ENCODE measurements at places on chromosomes 1 and 21.

DNA sequence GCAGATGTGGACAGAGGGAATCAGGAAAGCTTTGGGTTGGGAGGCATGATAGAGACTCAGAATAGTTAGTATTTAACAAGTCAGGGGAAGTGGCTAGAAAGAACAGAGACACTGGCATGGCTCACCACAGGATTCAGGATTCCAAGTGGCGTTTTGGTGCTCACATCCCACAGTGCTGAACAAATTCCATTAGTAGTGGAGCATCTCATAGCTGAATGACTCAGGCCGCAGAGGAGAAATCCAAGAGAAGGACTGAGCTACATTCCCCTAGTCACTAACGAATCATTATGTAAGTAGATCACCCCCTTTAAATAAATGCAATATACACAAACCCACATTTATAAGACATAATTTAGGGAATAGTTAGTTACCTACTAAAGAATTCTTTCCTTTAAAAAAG is 5.0 kb upstream of the KCNJ9 start:
- H3K36me3 ChIP-seq, result no peaks in the 10 kb centered on the region
- no peak overlapping the region for H3K4me3 ChIP-seq
- no peak for DNase-seq
- peaks cover 90% of the 10 kb centered on the region for H3K27me3 ChIP-seq

- no peak overlapping the region for H3K4me3 ChIP-seq
- no peak for DNase-seq
- H3K4me1 ChIP-seq, result peaks cover 9% of the 10 kb centered on the region
- no peak overlapping the region for H3K27ac ChIP-seq
Measured at GRCh38 chr1:31423418-31423947, 10.5 kb downstream of the SERINC2 start.

DNA sequence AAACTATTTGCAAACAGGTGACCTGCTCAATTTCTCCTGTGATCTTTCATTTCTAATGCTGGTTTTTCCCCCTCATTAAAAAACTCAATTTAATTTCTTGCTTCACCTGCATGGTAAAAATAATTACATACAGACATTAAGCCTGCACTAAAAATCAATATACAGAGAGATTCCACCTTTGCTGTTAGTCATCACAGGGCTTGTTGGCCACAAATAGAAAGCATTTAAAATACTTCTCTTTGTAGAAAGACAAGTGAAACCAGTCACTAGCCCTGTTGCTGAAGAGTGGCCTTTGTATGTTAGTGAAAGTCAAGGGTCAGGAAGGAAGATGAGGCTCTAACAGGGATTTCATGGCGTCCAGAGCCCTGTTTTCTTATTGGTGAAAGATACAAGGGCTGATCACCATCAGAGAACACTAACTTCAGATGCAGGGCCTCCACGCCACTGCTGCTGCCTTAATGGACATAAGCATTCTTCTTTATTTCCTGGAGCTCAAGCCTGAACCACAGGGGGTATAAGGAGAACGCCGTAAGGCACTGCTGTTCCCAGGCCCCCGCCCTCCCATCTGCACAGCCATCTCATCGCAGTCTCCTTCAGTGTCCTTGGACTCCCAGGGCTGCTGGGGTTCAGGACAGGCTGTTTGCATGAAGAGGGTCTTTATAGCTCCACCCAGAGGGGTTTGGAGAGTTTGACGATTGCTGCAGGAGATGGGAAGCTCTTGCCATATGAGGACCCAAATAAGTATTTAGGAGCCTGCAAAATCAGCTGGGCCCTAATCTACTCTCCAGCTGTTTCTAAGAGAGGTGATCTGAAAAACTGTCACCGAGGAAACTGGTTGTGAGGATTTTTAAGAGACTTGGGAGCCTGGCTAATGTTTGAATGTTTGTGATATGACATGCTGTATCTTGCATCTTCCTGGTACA is 117.3 kb upstream of the IRF2BP2 start:
- H3K4me3 ChIP-seq, result peak overlapping the region; percentile 67
- peak overlapping the region; percentile 99 for H3K27ac ChIP-seq
- DNase-seq, result no peak
- H3K36me3 ChIP-seq, result no peaks in the 10 kb centered on the region
- H3K4me1 ChIP-seq, result peaks cover 80% of the 10 kb centered on the region

DNA sequence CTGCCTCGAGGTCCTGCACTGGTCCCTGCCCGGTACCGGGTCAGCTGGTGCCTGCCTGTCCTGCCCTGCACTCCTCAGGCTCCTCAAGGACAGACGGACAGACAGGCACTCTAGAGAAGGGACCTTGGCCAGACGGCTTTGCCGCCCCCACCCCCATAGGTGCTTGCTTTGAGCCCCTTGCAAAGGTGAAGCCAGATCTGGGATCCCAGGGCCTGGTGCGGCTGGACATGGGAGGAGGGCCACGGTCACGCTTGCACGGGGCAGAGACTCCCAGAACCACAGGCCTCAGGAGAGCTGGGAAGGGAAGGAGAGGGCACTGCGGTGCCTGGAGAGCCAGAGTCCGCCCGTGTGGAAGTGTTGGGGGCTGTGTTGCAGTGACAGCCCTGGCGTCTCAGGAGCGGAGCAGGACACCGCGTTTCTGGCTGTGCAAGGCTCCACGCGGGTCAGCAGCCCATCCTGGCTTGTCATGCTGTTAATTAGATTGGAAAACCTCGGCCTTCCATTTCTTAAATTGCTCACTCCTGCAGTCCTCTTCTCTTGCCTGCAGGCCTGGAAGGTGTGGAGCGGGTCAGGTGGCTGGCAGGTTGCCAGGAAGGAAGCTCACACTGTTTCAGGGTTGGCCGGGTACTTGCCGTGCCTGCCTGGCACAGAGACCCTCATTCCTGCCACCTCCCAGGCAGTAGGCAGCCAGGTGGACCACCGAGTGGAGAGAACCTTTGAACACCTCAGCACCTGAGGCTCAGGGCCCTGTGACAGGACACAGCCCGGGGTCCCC is 16.3 kb downstream of the COL18A1 start:
- H3K4me1 ChIP-seq, result peaks cover 38% of the 10 kb centered on the region
- H3K27me3 ChIP-seq, result no peaks in the 10 kb centered on the region
- H3K36me3 ChIP-seq, result no peaks in the 10 kb centered on the region
- peak overlapping the region; percentile 54 for H3K27ac ChIP-seq
- H3K4me3 ChIP-seq, result no peak overlapping the region

DNA sequence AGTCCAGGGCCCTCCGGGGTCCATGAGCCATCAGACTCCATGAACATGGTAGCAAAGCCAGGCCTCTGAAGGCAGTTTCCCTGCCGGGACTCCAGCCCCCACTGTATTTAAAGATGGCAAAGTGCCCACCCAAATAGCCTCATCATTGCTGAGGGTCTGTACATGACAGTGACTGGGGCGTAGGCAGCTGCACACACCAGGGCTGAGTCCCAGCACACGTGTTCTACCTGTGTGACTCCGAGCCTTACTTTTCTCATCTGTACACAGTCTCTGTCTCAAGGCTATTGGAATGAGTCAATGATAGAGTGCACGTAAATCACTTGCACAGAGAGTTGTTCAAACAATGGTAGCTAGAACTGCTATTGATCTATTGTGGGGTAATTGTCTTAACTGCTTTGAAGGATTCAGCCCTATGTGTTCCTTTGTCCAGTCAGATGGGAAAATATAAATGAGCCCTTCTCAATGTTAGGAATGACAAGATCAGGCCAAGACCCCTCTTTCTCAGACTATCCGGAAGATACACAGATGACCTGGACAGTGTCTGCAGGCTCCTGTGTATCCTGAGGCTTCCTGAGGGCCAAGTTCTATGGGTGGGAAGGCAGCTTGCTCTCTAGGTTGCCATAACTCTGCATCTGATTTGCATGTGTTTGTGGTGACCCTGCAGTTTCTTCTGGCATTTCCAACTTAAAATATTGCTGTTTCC is 48.9 kb downstream of the RASSF5 start:
- H3K27me3 ChIP-seq, result peaks cover 49% of the 10 kb centered on the region
- H3K27ac ChIP-seq, result peak overlapping the region; percentile 3
- no peak for DNase-seq
- no peaks in the 10 kb centered on the region for H3K36me3 ChIP-seq
- peak overlapping the region; percentile 73 for H3K4me3 ChIP-seq

DNA sequence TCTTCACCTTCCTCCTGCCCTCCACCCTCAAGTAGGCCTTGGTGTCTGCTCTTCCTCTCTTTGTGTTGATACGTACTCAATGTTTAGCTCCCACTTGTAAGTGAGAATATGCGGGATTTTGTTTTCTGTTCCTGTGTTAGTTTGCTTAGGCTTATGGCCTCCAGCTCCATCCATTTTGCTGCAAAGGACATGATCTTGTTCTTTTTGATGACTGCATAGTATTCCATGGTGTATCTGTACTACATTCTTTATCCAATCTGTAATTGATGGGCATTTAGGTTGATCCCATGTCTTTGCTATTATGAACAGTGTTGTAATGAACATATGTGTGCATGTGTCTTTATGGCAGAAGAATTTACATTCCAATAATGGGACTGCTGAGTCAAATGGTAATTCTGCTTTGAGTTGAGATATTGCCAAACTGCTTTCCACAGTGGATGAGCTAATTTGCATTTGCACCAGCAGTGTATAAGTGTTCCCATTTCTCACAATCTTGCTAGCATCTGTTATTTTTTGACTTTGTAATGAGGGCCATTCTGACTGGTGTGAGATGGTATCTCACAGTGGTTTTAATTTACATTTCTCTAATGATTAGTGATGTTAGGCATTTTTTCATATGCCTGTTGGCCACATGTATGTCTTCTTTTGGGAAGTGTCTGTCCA is 272.7 kb downstream of the SDCCAG8 start:
- DNase-seq, result no peak
- H3K27me3 ChIP-seq, result no peaks in the 10 kb centered on the region
- no peaks in the 10 kb centered on the region for H3K4me1 ChIP-seq
- no peak overlapping the region for H3K4me3 ChIP-seq

DNA sequence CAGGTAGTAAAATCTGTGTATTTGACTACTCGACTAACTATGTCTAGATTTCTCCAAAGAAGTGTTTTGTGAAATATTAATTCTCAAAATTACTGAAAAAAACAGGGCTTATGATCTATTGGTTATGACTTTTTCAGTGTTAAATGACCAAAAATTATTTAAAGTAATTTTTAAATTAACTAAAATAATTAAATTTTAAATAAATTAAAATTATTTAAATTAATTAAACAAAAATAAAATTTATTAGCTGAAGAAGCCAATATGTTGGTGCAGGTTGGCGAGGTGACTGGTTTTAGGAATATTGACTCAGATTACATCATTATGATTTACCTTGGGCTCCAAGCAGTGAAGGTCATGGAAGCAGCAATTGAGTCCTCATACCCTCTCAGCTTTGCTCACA is 483.2 kb downstream of the PTPRC start:
- H3K4me3 ChIP-seq, result no peak overlapping the region
- H3K4me1 ChIP-seq, result no peaks in the 10 kb centered on the region
- H3K27ac ChIP-seq, result no peak overlapping the region
- no peak for DNase-seq

GRCh38 chr1:156228501-156228900 is 13.5 kb upstream of the BGLAP start:
- H3K27ac ChIP-seq, result no peak overlapping the region
- peaks cover 15% of the 10 kb centered on the region for H3K36me3 ChIP-seq
- H3K27me3 ChIP-seq, result no peaks in the 10 kb centered on the region
- H3K4me3 ChIP-seq, result no peak overlapping the region

GRCh38 chr1:86773341-86774288 is 69.2 kb downstream of the SH3GLB1 start:
- peak overlapping the region; percentile 33 for H3K27ac ChIP-seq
- H3K36me3 ChIP-seq, result no peaks in the 10 kb centered on the region
- no peak for DNase-seq

All from type B pancreatic cell (in vitro differentiated cells).